Hepatic stellate cell (primary cell): ENCODE measurements at places on chromosomes 7 and 10.

- DNase-seq, result no peak
Observed at GRCh38 chr10:24911029-24911428, 41.4 kb downstream of the PRTFDC1 start.

DNA sequence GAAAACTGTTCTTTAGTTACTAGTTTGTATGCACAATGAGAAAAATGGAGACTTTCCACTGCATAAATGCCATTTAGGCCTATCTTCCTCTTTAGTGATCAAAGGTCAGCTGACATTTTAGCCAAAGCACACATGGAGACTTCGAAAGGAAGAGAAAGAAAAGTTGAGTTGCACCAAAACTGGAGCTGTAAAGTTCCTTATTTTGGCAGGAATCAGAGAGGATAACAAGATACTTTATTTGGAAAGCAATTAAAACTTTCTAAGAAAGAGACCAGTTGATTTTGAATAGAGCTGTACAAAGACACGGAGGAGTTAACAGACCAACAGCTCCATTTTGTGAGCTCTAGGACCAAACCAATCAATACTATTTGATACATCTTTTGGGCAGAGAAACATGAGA, 14.2 kb downstream of the ENTPD7 start:
- DNase-seq, result no peak

GRCh38 chr10:110804376-110804775, 67.4 kb upstream of the PDCD4 start:
- no peak for DNase-seq

DNA sequence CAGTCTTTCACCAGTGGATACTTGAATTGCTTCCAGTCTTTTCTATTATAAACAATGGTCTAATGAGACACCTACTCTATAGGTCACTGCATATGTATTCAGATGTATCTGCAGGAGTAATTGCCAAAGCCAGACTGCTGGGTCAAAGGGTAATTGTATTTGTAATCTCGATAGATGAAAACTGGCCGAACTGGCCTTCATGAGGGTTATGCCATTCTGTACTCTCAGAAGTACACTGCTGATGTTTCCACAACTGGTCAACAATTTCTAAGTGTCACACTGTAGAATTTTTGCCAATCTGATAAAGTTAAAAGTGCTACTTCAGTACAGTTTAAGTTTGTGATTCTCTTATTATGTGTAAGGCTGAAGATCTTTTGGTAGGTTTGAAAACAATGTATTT, 64.6 kb downstream of the JAZF1 start:
- no peak for DNase-seq

GRCh38 chr10:110067960-110068770, 60.4 kb downstream of the ADD3 start:
- no peak for DNase-seq

DNA sequence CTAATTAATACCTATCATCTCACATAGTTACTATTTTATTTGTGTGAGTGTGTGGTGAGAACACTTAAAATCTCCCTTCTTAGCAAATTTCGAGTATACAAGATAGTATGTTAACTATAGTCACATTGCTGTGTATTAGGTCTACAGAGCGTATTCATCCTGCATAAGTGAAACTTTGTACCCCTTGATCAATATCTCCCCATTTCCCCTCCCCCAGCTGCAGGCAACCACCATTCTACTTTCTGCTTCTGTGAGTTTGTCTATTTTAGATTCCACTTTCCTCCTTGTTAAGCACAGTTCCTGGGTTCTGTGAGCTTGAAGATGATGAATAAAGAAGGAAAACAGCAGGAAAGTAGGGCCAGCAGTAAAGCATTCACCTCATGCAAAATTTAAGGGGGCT, 42.4 kb downstream of the MRPS33 start:
- no peak for DNase-seq

DNA sequence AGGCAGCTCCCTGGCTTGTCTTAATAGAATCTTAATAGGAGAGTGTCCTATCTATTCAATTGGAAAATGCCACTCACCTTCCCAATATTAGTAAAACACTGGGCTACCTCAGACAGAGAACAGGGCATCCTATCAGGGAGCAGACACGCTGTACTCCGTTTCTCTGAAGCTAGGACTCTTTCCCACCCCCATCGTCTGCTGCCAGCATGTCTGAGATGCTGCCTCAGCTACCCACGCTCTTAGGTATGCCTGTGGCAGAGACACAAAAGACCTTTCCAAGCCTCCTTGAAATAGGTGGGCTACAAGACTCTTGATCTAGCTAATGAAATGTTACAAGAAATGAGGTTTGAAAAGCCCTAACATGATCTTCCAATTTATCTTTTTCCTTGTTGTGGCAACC, 2.5 kb upstream of the LRIT2 start:
- no peak for DNase-seq
